ENCODE measurements at places on chromosomes 5 and 9.
A peak's percentile ranks its signal among the peaks of the same experiment; 100 is the strongest.

DNA sequence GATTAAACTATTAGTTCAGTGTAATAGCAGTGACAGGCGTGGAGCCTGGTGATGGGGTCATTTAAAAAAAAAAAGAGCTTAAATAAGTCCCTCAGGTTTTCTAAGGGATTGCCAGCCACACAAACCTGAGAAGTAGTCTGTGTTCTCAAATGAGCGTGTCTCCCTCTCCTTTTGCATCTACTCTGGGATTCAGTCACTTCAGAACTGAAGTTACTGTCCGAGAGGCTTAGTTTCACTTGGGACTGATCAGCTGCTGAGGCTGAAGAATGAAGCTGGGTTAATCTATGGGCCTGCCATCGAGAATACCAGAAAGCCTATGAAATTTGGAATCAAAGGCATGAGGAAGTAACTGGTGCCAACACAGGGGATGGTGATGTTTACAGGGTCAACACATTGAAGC, 310.1 kb downstream of the ADAMTS6 start:
- H3K27ac ChIP-seq = no peak overlapping the region
- H3K36me3 ChIP-seq = peaks cover 15% of the 10 kb centered on the region
- no peaks in the 10 kb centered on the region for H3K27me3 ChIP-seq
- no peak for DNase-seq

GRCh38 chr5:135065306-135066265, 31.6 kb upstream of the PITX1 start:
- no peaks in the 10 kb centered on the region for H3K36me3 ChIP-seq
- no peak for DNase-seq

DNA sequence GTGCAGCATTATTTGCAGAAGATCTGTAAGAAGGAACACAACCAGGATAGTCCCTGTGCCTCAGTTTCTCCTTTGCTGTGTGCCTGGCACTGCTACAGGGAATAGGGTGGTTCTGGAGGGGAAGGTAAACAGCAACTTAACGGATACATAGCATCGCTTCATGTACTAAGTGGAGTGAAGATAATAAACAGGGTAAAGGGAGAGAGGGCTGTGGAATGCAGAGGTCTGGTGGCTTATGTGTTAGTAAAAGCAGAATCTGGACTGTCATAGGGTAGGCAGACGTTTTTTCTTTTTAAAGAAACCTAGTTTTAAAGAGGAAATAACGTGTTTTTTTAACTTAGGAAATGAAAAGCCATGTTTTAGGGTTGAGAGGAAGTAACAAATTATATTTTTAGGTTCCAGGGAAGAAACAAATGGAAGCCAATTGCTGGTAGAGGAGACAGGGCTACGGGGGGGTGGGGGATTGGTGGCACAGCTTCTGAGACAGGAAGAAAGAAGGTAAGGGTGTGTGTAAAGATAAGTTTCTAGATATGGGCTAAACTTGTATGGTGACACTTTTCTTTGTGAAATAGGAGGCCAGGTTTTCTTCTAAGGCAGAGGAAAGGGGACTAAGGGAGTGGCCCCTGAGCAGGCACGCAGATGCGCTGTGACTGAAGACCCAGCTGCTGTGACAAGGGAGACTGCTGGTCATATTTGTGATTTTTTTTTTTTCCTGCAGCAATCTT, 1.3 kb downstream of the GNG10 start:
- H3K36me3 ChIP-seq = peaks cover 24% of the 10 kb centered on the region
- H3K4me3 ChIP-seq = peak overlapping the region; percentile 95
- H3K27me3 ChIP-seq = no peaks in the 10 kb centered on the region
- peak overlapping the region; percentile 85 for H3K27ac ChIP-seq

GRCh38 chr9:109967651-109968642, 187.9 kb downstream of the PALM2AKAP2 start:
- H3K27ac ChIP-seq = peak overlapping the region; percentile 98
- H3K4me1 ChIP-seq = peaks cover 92% of the 10 kb centered on the region
- no peaks in the 10 kb centered on the region for H3K36me3 ChIP-seq
- no peaks in the 10 kb centered on the region for H3K27me3 ChIP-seq
- no peak for DNase-seq
